Mesothelial cell of epicardium (in vitro differentiated cells): ENCODE measurements at places on chromosomes 3 and 15. TPM values are rescaled to one million over a fixed set of nuclear protein-coding genes. Genes with fewer than 3 reads are reported as not detected.

GRCh38 chr3:102020735-102021134 lies 171.4 kb downstream of the NFKBIZ start:
- peaks cover 5% of the 10 kb centered on the region for H3K27me3 ChIP-seq
- DNase-seq = no peak
- H3K36me3 ChIP-seq = no peaks in the 10 kb centered on the region
- peaks cover 2% of the 10 kb centered on the region for H3K4me1 ChIP-seq

- no peaks in the 10 kb centered on the region for H3K36me3 ChIP-seq
- no peak overlapping the region for H3K4me3 ChIP-seq
- H3K27me3 ChIP-seq = peaks cover 32% of the 10 kb centered on the region
- no peak for DNase-seq
These were observed 7.3 kb downstream of the GMNC start for GRCh38 chr3:190855151-190855550.

GRCh38 chr3:13530241-13531009 lies 18.5 kb upstream of the FBLN2 start:
- H3K27ac ChIP-seq = no peak overlapping the region
- H3K4me1 ChIP-seq = peaks cover 16% of the 10 kb centered on the region
- no peak overlapping the region for H3K4me3 ChIP-seq
- no peaks in the 10 kb centered on the region for H3K36me3 ChIP-seq
- H3K27me3 ChIP-seq = no peaks in the 10 kb centered on the region
- DNase-seq = no peak

DNA sequence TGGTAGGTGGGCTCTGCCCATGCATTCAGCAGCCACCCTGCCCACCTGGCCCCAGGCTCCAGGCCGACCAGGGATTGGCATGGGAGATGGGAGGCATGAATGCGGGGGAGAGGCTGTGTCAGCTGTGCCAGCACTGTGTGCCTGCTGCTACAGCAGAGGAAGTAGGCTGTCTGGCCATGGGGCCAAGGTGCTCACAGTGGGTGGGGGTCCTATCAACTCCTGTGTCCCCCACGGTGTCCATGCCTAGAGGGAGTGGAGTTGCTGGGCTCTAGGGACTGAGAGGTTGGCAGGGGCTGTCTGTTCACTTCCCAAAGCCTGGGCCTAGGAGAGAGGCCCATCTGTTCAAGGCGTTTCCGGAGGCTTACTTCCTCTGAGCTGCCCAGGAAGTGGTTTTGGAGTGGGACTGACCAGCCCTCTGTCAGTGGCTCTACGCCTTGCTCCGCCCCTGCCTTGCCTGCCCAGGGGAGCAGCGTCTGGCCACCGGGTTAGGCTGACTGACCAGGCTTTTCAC lies 5.8 kb downstream of the PRKCD start:
- no peak overlapping the region for H3K27ac ChIP-seq
- no peaks in the 10 kb centered on the region for H3K36me3 ChIP-seq
- DNase-seq = no peak
- H3K4me3 ChIP-seq = no peak overlapping the region
- no peaks in the 10 kb centered on the region for H3K27me3 ChIP-seq

- H3K36me3 ChIP-seq = no peaks in the 10 kb centered on the region
- H3K4me1 ChIP-seq = peaks cover 4% of the 10 kb centered on the region
- H3K27ac ChIP-seq = no peak overlapping the region
- H3K4me3 ChIP-seq = no peak overlapping the region
- H3K27me3 ChIP-seq = peaks cover 9% of the 10 kb centered on the region
These were observed 16.8 kb downstream of the CACNA1D start for GRCh38 chr3:53511246-53511645.

- H3K4me1 ChIP-seq = peaks cover 31% of the 10 kb centered on the region
- peaks cover 4% of the 10 kb centered on the region for H3K27me3 ChIP-seq
- DNase-seq = no peak
- no peak overlapping the region for H3K27ac ChIP-seq
These were observed 5.4 kb downstream of the VILL start for GRCh38 chr3:37995652-37996641.

- peaks cover 46% of the 10 kb centered on the region for H3K4me1 ChIP-seq
- peaks cover 3% of the 10 kb centered on the region for H3K36me3 ChIP-seq
- H3K27me3 ChIP-seq = peaks cover 97% of the 10 kb centered on the region
- H3K27ac ChIP-seq = no peak overlapping the region
These were observed 30.2 kb downstream of the NR2F2 start for GRCh38 chr15:96360581-96361308.

DNA sequence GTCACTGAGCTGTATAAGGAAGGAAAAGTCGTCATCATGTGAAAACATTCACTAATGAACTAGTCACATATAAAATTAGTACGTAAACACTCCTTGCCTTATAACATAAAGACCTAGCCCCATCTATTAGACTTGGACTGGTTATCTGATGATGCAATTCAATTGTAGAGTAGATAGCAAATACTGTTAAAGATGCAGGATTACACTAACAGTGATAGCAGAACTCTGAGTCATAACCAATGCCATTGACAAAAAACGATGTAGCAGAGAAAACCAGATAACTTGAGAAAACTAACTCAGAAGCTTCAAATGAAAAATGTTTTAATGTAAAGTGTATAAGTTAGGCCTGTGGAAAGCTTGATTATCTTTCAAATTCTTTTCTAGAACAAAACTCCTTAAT lies 132.2 kb downstream of the WDR72 start:
- DNase-seq = no peak
- no peaks in the 10 kb centered on the region for H3K27me3 ChIP-seq
- no peaks in the 10 kb centered on the region for H3K4me1 ChIP-seq
- no peaks in the 10 kb centered on the region for H3K36me3 ChIP-seq

DNA sequence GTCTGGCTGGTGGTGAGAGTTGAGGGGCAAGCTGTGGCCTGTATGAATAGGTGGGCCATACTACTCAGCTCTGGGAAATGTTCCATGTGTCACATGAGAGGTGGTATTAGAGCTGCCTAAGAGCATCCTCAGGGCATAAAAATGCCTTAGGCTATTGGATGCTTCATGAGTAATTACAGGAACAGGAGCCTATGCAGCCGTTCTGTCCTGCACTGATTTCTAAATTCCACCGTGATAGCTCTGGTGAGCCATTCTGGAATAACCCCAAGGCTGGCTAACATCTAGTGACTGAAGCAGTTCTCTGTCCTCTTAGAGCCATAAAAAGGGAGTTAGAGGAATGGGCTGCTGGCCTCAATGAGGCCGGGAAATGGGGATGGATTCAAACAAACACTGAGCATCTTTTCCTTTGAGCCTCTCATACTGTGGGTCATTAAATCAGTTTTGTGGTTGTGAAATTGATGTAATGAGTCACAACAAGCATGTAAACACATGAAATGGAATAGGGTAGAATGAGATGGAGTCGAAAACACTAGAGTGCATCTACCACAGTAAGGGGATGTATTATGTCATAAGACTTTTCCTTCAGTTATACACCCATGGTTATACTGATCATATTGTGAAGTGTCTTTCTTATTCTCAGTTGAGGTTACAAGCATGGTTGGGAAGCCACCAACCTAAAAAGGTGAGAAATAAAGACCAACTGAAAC lies 41.0 kb downstream of the DGKG start:
- no peaks in the 10 kb centered on the region for H3K36me3 ChIP-seq
- H3K27me3 ChIP-seq = peaks cover 45% of the 10 kb centered on the region

DNA sequence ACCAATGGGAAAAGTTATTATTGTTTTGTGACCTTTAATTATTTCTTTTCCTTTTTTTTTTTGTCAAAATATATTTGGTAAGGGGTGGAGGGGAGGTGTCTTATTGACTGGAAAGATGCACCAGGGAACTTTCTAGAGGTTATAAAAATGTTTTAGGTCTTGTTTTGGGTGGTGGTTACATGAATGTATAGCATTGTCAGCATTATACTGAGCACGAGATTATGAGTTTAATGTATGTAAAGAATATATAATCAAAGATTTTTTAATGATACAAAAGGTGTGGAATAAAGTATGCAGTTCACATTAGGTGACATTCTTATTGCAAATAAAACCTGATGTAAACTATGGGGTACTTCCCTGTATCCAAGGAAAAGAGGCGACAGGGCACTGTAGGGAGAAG lies 23.0 kb upstream of the MAP3K13 start:
- no peak overlapping the region for H3K27ac ChIP-seq
- H3K4me3 ChIP-seq = no peak overlapping the region
- no peaks in the 10 kb centered on the region for H3K36me3 ChIP-seq
- H3K4me1 ChIP-seq = peaks cover 8% of the 10 kb centered on the region
- no peaks in the 10 kb centered on the region for H3K27me3 ChIP-seq

- H3K36me3 ChIP-seq = no peaks in the 10 kb centered on the region
- peaks cover 14% of the 10 kb centered on the region for H3K4me1 ChIP-seq
These were observed 888 bp downstream of the TMOD3 start for GRCh38 chr15:51830276-51830806.

DNA sequence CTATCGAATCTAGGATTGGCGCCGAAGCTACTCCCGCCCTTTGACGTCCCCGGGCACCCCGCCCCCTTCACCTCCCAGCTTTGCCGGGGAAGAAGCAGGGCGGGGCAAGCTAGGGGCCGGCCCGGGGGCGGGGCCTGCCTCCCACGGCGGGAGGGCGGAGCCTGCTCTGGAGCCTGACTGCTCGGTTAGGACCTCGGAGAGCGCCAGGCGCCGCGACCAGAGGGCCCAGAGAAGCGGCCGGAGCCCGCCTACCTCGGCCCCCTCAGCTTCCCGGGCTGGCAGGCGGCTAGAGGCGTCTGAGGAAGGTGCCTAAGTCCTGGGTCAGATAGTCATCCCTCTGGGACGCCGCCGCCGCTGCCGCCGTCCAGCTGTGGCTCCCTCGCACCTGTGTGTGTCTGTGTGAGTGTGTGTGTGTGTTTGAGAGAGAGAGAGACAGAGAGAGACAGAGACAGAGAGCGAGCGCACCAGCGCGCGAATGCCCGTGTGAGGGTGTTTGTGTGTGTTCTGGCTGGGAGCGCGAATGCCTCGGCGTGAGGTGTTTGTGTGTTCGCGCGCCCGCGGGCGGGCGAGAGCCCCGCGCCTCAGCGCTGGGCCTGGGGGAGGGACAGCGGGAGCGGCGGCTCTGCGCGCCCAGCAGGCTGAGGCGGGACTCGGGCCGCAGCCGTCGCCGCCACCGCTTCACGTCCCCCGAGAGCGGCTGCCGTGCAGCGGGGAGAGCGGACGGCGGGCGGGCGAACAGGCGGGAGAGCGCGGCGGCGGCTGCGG lies at the start of gene STXBP5L:
Gene STXBP5L, plus strand, starts transcription at position 176 of the 765 bp plus-strand sequence. CDS start 1,374 bp downstream, outside the sequence.
- DNase-seq = peak; percentile 54
- peak within 1 kb of the TSS; percentile 89 for H3K4me3 ChIP-seq
- peaks cover 11% of the 10 kb centered on the region for H3K4me1 ChIP-seq

DNA sequence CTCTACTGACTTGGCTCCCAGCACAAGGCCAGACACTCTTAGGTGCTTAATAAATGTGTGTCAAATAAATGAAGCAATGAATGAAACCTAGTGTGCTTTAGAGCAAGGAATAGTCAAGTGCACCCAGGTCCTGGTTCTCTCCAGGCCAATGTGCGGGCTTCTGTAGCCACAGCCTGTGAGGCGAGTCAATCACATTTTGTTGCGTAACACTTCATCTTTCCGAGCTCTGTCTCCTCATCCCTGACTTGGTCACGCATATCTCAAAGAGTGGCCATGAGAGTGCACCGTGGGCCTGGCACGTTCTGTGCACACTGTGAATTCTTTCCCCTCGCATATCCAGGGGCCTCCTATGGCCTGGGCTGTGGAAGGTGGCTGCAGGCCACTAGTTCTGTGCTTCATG lies 11.4 kb upstream of the SH3GL3 start:
- no peak for DNase-seq
- H3K36me3 ChIP-seq = no peaks in the 10 kb centered on the region
- H3K4me3 ChIP-seq = no peak overlapping the region

DNA sequence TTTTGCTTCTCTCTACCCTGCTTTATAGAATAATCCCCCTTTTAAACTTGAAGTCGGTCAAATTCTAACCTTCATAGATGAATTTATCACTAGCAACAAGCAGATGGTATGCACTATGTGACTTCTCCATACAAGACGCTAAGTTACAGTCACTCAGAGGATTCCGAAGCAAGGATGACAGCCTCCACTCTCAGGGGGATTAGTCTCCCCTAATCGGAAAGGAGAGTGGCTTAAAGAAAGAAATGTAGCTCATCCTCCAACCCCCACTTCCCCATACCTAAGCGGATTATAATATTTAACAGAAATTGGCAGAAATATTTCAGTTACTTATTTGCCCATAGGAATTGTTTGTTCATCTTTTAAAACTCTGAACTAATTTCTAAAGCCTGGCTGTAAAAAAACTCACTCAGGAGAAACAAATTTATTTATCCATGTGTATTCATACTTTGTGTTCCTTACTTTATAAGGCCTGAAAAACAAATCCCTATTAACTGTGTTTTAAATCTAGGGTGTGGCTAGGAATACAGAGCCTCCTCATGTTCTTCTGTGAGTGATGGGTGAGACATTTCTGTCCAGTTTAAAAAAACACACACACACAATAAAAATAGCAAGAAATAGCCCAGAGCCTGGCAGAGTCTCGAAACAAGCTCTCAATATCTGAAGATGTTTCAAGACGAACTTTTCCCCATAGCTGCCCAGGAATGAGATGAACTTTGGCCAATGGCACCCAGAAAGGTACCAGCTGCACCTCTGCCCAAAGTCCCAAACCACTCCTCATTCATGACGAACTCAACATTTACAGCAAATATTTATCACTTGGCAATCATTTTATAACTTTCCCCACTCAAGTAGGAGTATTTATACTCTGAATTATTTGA lies 18.7 kb downstream of the SIAH2 start:
- peaks cover 8% of the 10 kb centered on the region for H3K36me3 ChIP-seq
- H3K4me3 ChIP-seq = no peak overlapping the region
- peaks cover 12% of the 10 kb centered on the region for H3K4me1 ChIP-seq
- no peaks in the 10 kb centered on the region for H3K27me3 ChIP-seq
- H3K27ac ChIP-seq = peak overlapping the region; percentile 33

DNA sequence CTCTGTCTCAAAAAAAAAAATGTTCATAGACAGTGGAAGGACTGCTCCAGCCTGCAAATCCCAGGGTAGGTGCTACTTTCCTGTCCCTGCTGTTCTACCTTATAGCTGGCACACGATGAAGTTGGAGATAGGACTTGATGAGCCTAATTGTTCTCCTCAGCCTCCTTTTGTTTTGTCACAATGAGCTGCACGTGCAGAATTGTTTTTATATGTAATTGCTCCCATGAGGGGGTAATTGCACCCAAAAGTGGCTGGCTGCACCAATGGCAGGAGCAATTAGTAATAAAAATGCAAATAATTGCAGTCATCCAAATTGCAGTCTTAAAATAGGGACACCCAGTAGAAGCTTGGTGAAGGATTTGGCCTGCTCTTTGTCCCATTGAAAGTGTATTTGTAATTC lies 63.0 kb upstream of the PFN2 start:
- no peaks in the 10 kb centered on the region for H3K36me3 ChIP-seq
- no peak overlapping the region for H3K4me3 ChIP-seq
- H3K27me3 ChIP-seq = peaks cover 5% of the 10 kb centered on the region
- no peak for DNase-seq
- H3K4me1 ChIP-seq = peaks cover 4% of the 10 kb centered on the region

GRCh38 chr3:23894254-23895061 lies 22.3 kb downstream of the NKIRAS1 start:
- no peaks in the 10 kb centered on the region for H3K27me3 ChIP-seq
- H3K36me3 ChIP-seq = peaks cover 42% of the 10 kb centered on the region
- H3K4me1 ChIP-seq = peaks cover under 1% of the 10 kb centered on the region
- DNase-seq = no peak
- H3K27ac ChIP-seq = peak overlapping the region; percentile 19
- no peak overlapping the region for H3K4me3 ChIP-seq

Gene CLDN18
- total RNA-seq = not detected in 3 replicates

Gene DOCK3
- 21.0 to 21.6 TPM (median 21.4 TPM) in 3 replicates for total RNA-seq

Gene ZNF660
- 17.1 to 20.1 TPM (median 18.7 TPM) in 3 replicates for total RNA-seq

Gene PCOLCE2
- 3.8 to 4.6 TPM (median 4.2 TPM) in 3 replicates for total RNA-seq

Gene DNAJA4
- 0.13 to 0.18 TPM in 2 of 3 replicates, not detected in the other for total RNA-seq

Gene EPHA3
- 4.2 to 4.5 TPM (median 4.4 TPM) in 3 replicates for total RNA-seq

Gene CTXN2
- total RNA-seq = 0.18 to 0.25 TPM in 2 of 3 replicates, not detected in the other

Gene PLSCR5
- 0.20 TPM in 1 of 3 replicates, not detected in the others for total RNA-seq

Gene CXCR6
- not detected in 3 replicates for total RNA-seq

Gene ZNF662
- 0.18 to 0.63 TPM (median 0.45 TPM) in 3 replicates for total RNA-seq

Gene GOLGA8J
- total RNA-seq = not detected in 3 replicates

Gene FAM3D
- total RNA-seq = 0.16 TPM in 1 of 3 replicates, not detected in the others

Gene ASB14
- not detected in 3 replicates for total RNA-seq

Gene CPN2
- total RNA-seq = not detected in 3 replicates
